ENCODE measurements at places on chromosomes 12 and 14.

GRCh38 chr14:33696165-33696564, 254.7 kb downstream of the EGLN3 start:
- no peaks in the 10 kb centered on the region for H3K27me3 ChIP-seq
- no peak overlapping the region for H3K27ac ChIP-seq
- H3K36me3 ChIP-seq = no peaks in the 10 kb centered on the region
- no peak overlapping the region for H3K4me3 ChIP-seq

GRCh38 chr12:47268501-47269454, 189.0 kb upstream of the AMIGO2 start:
- H3K27ac ChIP-seq = peak overlapping the region; percentile 100
- H3K4me3 ChIP-seq = no peak overlapping the region
- peaks cover 66% of the 10 kb centered on the region for H3K4me1 ChIP-seq
- DNase-seq = no peak

GRCh38 chr12:46717868-46718267, 107.9 kb downstream of the SLC38A4 start:
- H3K36me3 ChIP-seq = no peaks in the 10 kb centered on the region
- H3K27ac ChIP-seq = no peak overlapping the region
- no peaks in the 10 kb centered on the region for H3K4me1 ChIP-seq
- no peak for DNase-seq
- no peaks in the 10 kb centered on the region for H3K27me3 ChIP-seq
- H3K4me3 ChIP-seq = no peak overlapping the region

DNA sequence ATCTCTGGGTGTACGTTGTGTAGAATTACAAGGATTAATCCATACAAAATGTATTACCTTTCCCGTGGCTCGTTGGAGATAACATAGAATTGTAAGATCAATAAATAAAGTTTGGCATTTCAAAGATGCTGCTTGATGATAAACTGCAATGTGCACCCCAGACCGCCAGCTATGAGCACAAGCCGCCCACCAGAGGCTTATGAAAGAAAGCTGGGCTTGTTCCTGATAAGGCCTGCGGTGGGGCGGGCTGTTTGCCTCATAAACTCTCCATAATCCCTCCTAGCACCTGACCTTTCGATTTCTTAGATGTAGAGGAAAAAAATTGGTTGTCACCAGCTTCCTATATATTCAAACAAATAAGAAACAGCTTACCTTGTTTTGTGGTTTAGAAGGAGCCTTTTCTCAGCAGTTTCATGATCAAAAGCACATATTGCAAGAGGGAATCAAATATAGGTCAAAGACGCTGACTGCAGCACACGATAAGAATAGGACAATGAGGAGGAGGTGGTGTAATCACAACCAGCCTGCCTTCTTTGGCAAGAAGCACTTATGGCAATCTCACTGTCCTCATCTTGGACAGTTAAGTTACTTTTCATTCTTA, 293.6 kb downstream of the RMST start:
- H3K27ac ChIP-seq = no peak overlapping the region
- H3K36me3 ChIP-seq = no peaks in the 10 kb centered on the region
- DNase-seq = no peak
- no peaks in the 10 kb centered on the region for H3K4me1 ChIP-seq

- no peak overlapping the region for H3K27ac ChIP-seq
- H3K4me3 ChIP-seq = no peak overlapping the region
- H3K27me3 ChIP-seq = no peaks in the 10 kb centered on the region
- no peak for DNase-seq
- no peaks in the 10 kb centered on the region for H3K4me1 ChIP-seq
Measured at GRCh38 chr14:105283028-105283427, 17.8 kb downstream of the BRF1 start.

- H3K36me3 ChIP-seq = no peaks in the 10 kb centered on the region
- peaks cover 19% of the 10 kb centered on the region for H3K4me1 ChIP-seq
- H3K27ac ChIP-seq = peak overlapping the region; percentile 90
- H3K27me3 ChIP-seq = no peaks in the 10 kb centered on the region
- H3K4me3 ChIP-seq = no peak overlapping the region
- no peak for DNase-seq
Measured at GRCh38 chr12:105445649-105446048, 115.2 kb downstream of the C12orf75 start.

GRCh38 chr14:77306416-77306815, 14.3 kb downstream of the POMT2 start:
- peak overlapping the region; percentile 7 for H3K27ac ChIP-seq
- H3K4me1 ChIP-seq = peaks cover 25% of the 10 kb centered on the region
- H3K4me3 ChIP-seq = no peak overlapping the region
- no peak for DNase-seq
- no peaks in the 10 kb centered on the region for H3K27me3 ChIP-seq

- no peak for DNase-seq
- peaks cover 6% of the 10 kb centered on the region for H3K4me1 ChIP-seq
- H3K4me3 ChIP-seq = no peak overlapping the region
- no peaks in the 10 kb centered on the region for H3K27me3 ChIP-seq
Measured at GRCh38 chr12:45204757-45205156, 11.1 kb upstream of the ANO6 start.

Data from RWPE2 (cell line).